ENCODE measurements at places on chromosomes 16 and 17. TPM values are rescaled to one million over a fixed set of nuclear protein-coding genes. Genes with fewer than 3 reads are reported as not detected.

Gene PIK3R5
- total RNA-seq: not detected

Gene MLLT6
- total RNA-seq: 15.7 TPM

Gene PRSS27
- total RNA-seq: under 0.01 TPM

Gene KRT40
- total RNA-seq: not detected

Gene TMEM114
- not detected for total RNA-seq

Gene CCDC47
- 33.8 TPM for total RNA-seq

Gene PRSS8
- total RNA-seq: not detected
